ENCODE measurements at places on chromosomes 11 and 22. TPM values are rescaled to one million over a fixed set of nuclear protein-coding genes. Genes with fewer than 3 reads are reported as not detected.

The C1QTNF5 gene
- 0.85 TPM for total RNA-seq

The GVQW3 gene
- 5.9 TPM for total RNA-seq

The NXPE4 gene
- total RNA-seq, result not detected

The CCDC73 gene
- 0.02 TPM for total RNA-seq

The LRRC74B gene
- not detected for total RNA-seq

The SELENOM gene
- total RNA-seq, result not detected
